ENCODE measurements at places on chromosomes 12 and 14.

- DNase-seq = no peak
Observed at GRCh38 chr12:12336049-12336411, 14.0 kb downstream of the MANSC1 start.

DNA sequence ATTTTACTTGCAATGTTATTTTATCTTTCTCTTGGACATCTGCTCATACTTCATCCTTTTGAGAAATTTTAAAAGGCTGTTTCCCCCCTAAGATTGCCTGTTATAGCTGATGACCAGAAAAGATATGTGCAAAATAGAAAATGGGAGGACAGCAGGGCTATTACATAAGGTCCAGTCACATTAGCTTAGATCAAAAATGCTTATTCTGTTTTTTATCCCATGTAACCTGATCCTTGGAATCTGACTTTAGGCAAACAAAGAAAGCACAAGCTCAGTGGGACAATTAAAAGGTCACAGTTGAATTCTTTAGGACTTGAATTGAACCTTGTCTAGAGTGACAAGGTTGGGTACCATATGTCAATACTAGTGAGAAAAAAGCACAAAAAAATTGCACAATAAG lies 65.1 kb upstream of the TRHDE start:
- DNase-seq = no peak

- no peak for DNase-seq
Observed at GRCh38 chr14:80605536-80605935, 336.0 kb downstream of the CEP128 start.

DNA sequence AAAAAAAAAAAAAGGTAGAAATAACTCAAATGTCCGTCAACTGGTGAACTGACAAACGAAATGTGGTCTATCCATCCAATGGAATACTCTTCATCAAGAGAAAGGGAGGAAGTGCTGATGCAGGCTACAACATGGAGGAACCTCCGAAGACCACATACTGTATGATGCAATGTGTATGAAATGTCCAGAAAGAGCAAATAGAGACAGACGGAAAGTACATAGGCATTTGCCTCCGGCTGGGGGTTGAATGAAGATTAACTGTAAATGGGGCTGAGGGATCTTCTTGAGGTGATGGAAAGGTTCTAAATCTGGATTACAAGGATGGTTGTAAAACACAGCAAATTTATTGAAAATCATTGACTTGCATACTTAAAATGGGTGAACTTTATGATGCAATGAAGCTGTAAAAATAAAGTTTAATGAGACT lies 35.4 kb downstream of the DLK1 start:
- DNase-seq = no peak

DNA sequence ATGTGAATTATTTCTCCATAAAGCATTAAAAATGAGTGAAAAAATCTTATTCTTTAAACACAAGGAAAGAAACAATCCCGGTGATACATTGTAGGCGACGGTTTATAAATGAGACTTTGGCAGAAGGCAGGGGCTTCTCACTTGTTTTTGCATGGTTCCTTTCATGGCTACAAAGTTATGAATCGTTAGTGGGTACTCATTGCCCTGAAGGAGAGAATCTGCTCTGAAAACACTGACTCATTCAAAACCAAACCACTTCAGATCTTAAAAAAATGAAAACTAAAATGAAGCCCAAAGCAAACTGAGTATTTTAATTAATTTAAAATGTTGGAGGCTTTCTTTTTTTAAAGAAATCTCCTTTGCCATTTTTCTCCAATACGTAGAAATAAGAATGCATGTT lies 41.4 kb upstream of the AMIGO2 start:
- DNase-seq = no peak

DNA sequence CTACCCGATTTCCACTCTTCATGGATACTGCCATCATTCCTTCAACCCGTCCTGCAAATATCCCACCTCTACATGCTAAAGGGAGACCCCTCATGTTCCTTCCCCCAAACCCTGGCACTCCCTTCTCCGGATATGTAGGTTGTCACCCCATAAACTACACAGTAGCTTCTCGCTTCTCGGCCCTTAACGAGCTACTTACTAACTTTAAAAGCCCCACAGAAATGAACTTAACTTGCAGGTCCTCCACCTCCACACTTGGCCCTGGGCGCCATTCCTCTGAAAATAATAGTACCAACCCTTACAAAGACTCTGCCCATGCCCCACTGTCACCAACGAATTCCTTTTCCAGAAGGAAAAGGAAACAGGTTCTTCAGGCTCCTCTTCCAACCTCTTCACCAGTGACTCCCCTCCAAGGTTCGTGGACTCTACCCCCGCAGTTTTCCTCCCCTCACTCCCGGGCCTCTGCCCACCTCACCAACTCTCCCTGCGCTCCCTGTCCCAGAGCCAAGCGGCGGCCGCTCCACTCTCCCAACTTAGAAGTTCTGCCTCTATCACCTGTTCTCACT lies 1.2 kb downstream of the SPPL3 start:
- DNase-seq = no peak

DNA sequence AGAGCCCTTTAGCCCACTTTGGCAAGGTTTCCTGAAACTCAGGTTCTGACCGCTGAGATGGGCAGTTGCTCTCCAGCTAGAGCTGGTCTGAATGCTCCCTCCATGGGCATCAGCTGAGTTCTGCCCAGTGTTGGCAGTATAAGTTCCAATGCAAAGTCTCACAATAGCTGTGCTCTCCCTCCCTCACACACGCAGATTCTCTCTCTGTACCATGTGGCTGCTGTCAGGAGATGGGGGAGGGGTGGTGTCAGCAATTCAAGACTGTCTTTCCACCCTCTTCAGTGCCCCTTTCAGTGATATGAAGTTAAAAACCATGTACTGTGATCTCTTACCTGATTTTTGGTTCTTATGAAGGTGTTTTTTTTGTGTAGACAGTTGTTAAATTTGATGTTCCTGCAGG lies 164.3 kb upstream of the PLEKHA5 start:
- DNase-seq = no peak

- DNase-seq = no peak
Observed at GRCh38 chr14:69479696-69480095, 4.8 kb upstream of the PLEKHD1 start.

- no peak for DNase-seq
Observed at GRCh38 chr14:42428996-42429395, 822.3 kb downstream of the LRFN5 start.

GRCh38 chr12:49636979-49637755 lies 13.8 kb downstream of the PRPF40B start:
- DNase-seq = no peak
